Activated T-cell treated with anti-CD3 and anti-CD28 coated beads, Interleukin-2, amount 50 U/mL, for 48 hours (primary cell): ENCODE measurements at places on chromosomes 4 and X.

- no peak for DNase-seq
These were observed 31.0 kb upstream of the SOD3 start for GRCh38 chr4:24764345-24764744.

- DNase-seq: no peak
These were observed 7.4 kb downstream of the PCDH18 start for GRCh38 chr4:137524725-137525369.

DNA sequence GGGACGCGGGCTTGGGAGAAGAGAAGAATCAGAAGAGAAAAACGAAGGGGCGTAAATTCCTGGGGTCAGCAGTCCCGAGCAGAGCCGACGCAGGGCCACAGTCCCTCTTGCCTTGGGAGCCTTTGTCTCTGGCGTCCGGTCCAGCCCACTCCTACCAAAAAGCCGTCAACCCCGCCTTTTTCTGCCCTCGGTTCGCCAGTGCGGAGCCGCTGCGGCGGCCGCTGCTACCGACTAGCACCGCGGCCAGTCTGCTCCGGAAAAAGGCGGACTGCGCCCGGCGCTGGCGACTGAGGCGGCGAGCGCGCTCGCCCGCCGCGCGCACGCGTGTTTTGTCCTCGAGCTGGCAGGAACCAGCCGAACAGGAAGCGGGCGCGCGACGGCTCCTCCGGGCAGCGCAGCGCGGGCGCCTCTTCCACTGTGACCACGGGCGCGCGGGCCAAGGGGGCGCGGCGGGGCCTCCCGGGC lies 502 bp downstream of the HNRNPDL start:
- DNase-seq: no peak

GRCh38 chr4:139582044-139582443 lies 26.0 kb upstream of the SETD7 start:
- no peak for DNase-seq

- DNase-seq: no peak
These were observed 194.0 kb upstream of the MAB21L2 start for GRCh38 chr4:150387981-150388380.

- no peak for DNase-seq
These were observed 39.3 kb downstream of the SYTL5 start for GRCh38 chrX:38045538-38046096.

GRCh38 chr4:70630162-70630561 lies 1.6 kb downstream of the ENAM start:
- no peak for DNase-seq

DNA sequence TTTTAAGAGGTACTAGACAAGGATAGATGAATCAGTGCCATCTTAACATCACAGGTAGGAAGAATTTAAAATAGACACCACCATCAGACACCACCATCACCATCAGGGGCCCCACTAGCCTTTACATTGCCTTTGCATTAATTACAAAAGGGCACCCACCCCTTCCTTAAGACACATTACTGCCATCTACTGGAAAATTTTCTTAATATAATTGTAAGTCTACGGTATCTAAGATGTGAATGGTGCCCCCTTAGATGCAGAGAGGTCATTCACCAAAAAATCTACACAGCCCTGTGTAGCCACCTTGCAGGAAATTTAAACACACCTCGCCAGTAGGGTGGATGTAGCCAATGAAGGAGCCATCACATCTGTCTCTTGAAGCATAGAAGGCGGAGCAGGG lies 184.1 kb downstream of the MID1IP1 start:
- peak; percentile 17 for DNase-seq

- no peak for DNase-seq
These were observed 3.5 kb downstream of the EDA2R start for GRCh38 chrX:66635360-66635759.

- DNase-seq: no peak
These were observed 150.0 kb downstream of the CBR4 start for GRCh38 chr4:168859888-168860694.

- no peak for DNase-seq
These were observed 62.4 kb downstream of the MAOA start for GRCh38 chrX:43718546-43718945.

- no peak for DNase-seq
These were observed 2.6 kb upstream of the ZNF674 start for GRCh38 chrX:46547857-46548256.

- no peak for DNase-seq
These were observed 105.5 kb upstream of the STK26 start for GRCh38 chrX:131917588-131917987.

- peak; percentile 69 for DNase-seq
These were observed 1.1 kb downstream of the TMEM131L start for GRCh38 chr4:153466949-153467896.

GRCh38 chr4:11529625-11530201 lies 101.0 kb upstream of the HS3ST1 start:
- no peak for DNase-seq

DNA sequence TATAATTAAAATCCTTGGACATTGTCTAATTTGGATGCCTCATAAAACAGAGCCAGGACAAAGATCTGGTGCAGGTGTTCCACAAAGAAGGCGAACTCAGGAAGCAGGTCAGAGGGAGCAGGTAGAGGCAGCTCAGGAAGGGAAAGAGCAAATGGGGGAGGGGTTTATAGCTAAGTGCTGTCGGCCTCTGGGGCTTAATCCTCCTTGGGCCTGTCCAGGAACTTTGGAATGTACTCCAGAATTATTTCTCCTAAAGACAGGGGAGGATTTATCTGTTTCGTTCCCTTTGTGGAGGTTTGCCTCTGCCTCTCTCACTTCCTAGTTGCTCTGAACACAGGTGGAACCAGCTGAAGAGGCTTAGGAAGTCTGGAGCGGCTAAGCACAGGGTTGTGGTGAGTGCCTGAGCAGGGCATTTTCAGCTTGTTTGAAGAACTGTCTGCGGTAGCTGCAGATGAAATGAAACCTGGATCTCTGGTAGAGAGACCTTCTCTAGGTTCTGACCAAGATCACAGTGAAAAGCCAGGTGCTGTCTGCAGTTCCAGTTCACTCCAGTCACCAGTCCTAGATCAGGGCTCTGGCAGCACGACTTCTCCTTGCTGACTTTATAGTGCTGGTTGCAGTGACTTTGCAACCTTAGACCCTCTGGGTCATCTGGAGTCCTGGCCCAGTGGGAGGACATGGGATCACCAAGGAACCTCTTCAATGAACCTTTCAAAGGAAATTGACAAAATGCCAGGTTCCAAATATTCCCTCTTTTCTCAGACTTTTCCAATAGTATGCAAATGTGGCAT lies 519.2 kb downstream of the PCDH10 start:
- no peak for DNase-seq

GRCh38 chr4:78214078-78214477 lies 157.0 kb downstream of the FRAS1 start:
- DNase-seq: no peak

GRCh38 chr4:24956091-24956490 lies 43.2 kb upstream of the CCDC149 start:
- DNase-seq: no peak

DNA sequence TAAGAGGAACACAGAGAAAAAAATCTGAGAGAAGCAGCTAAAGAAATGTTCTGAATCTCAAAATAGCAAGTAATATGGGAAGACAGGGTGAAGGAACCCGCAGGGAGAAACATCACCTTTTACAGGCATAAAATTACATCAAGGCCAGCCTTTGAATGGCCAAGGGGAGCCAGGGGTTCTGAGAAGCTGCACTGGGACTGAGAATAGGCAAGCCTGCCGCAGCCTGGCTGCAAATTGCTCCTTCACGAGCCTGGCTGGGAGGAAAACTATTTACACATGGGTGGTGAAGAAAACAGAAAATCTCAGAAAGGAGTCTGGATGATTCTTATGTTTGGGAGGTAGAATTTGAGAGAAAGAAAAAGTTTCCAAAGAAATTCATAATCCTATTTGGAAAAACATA lies 74.5 kb upstream of the QRFPR start:
- no peak for DNase-seq
